Body of pancreas (tissue), 4 donors: ENCODE measurements at places on chromosomes 6 and 20. TPM values are rescaled to one million over a fixed set of nuclear protein-coding genes. Genes with fewer than 3 reads are reported as not detected.
A peak's percentile ranks its signal among the peaks of the same experiment; 100 is the strongest.

The CDSN gene
- not detected for total RNA-seq

The SLC17A9 gene
- 0.78 TPM for total RNA-seq

The SCRT2 gene
- total RNA-seq = not detected

The NOP56 gene
- 165 TPM for total RNA-seq

The FAM83C gene
- total RNA-seq = not detected

The NHLRC1 gene
- 1.3 TPM for total RNA-seq

The SLC9A8 gene
- 5.9 TPM for total RNA-seq

The FGD2 gene
- total RNA-seq = 11.9 TPM

The BNIP5 gene
- total RNA-seq = 0.33 TPM

The CLDN20 gene
- not detected for total RNA-seq

The TTLL9 gene
- total RNA-seq = 0.99 TPM

The PTCRA gene
- total RNA-seq = not detected

GRCh38 chr6:49649988-49650387 lies 13.3 kb upstream of the RHAG start:
- DNase-seq = no peak

DNA sequence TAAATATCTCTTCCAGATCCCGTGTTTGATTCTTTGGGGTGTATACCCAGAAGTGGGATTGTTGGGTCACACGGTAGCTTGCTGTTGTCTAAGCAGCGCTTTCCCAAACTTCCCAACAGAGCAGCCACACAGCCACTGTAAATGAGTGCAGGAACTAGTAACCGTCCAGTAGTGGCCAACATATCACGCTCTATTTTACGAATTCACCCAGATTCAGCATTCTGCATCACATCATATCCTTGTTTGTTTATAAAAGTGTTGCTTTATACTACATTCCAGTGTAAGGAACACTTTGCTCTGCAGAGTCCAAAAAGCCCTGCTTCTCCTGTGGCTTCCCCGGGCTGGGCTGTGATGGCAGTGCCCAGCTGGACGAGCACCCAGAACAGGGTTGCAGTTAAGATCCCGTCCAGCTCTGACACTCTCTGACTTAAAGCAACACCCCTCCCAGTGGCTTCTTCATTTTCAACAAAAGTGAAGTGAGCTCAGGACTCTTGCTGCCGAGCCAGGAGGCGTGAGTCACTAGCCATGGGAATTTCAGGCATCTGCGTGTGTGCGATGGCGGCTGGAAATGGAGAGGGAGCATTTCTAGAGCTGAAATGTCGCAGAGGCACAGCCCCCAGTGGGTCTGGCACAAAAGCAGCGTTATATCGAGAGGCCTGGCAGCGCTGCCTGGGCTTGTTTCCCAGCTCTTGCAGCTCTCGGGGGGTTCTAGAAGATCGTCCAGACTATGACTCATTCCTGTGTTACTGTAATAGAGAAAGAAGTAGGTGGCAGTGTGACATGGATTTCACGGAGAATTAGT lies 216.3 kb upstream of the ECI2 start:
- DNase-seq = peak; percentile 30

DNA sequence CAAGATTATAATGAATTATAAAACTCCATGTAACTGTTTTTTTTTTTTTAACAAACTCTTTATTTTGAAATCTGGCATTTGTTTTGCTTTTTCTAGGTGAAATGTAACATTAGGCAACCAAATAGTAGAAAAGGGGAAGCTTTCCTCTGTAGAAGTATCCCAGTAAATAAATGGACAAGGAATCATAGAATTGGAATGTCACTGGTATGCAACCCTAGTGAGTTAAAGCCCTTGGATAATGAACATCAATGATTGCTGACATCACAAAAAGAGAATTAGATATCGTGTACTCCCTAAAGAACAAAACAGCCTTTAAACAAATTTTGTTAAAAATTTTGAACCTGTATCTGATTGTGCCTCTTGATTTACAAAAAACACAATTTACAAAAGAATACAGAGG lies 93.9 kb upstream of the OGFRL1 start:
- no peak for DNase-seq

DNA sequence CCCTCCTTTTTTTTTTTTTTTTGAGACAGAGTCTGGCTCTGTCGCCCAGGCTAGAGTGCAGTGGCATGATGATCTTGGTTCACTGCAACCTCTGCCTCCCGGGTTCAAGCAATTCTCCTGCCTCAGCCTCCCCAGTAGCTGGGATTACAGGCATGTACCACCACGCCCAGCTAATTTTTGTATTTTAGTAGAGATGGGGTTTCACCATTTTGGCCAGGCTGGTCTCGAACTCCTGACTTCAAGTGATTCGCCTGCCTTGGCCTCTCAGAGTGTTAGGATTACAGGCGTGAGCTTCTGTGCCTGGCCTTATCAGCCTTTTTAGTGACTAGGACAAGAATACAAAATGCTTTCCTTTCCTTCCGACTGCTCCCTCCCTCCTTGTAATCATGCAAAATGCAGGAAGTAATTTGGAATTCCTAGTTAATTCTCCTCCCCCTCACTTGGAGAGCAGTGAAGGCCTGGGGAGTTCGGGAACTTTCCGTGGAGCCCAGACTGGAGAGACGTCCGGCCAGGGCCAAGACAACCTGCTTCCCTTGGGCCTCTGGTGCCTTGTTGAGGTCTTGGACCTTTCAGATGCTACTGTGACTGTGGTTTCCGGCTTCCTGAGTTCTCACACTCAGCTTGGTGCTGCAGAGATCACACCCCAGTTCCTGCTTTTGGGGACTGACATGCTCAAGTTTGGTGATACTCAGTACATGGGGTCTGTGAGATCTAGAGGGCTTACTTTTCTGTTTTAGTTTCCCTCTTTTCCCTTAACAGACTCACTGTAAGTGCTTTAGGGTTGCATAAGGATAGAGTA lies 3.9 kb upstream of the PHF20 start:
- peak; percentile 38 for DNase-seq

DNA sequence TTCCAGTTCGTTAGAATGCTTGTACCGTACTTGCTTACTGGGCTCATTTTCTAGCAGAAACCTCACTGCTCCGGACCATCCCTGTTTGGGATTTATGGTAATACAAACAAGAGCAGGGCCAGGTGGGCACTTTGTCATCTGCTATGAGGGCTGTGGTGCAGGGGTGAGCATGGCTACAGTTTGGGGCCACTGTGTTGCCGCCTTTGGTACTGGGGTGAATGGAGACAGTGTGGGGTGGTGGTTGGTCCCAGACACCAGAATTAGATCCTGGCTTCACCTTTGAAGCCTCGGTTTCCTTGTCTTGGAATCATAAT lies 95.0 kb downstream of the TOX2 start:
- DNase-seq = no peak

DNA sequence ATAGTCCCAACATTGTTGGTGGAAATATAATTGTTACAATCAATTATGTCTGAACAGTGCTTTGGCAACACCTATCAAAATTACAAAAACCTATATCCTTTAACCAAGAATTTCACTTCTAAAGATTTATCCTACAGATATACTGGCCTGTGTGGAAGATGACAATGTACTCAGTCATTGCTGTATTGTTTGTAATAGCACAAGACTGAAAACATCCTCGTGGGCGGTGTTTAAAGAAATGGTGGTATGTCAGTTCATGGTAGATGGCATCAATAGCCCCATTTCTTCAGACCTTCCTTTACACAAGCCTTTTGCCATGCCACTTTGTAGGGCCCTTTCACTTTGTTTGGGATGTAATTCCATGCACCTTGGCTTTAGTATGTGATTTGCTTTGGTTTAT lies 9.8 kb upstream of the TPBG start:
- no peak for DNase-seq

GRCh38 chr6:52512199-52512598 lies 64.7 kb downstream of the TRAM2 start:
- DNase-seq = peak; percentile 36

DNA sequence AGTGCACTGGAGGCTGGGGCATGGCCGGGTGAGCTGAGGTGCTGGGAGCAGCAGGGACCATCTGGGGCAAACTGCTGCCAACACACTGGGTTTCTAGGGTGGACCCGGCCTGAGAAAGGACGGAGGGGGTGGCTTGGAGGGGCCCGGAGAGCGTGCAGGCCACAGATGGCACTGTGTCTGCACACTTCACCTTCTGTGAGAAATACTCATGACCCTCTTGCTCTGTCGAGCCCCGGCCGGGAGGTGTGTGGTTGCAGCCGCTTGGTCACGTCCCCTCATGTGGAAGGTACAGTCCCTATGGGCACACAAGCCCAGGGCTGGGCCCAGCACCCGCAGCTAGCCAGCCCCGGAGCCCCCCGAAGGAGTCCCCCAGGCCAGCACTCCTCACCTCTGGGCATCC lies 59.7 kb downstream of the RBM38 start:
- no peak for DNase-seq

GRCh38 chr20:17910828-17911294 lies 57.7 kb downstream of the SNX5 start:
- DNase-seq = no peak

DNA sequence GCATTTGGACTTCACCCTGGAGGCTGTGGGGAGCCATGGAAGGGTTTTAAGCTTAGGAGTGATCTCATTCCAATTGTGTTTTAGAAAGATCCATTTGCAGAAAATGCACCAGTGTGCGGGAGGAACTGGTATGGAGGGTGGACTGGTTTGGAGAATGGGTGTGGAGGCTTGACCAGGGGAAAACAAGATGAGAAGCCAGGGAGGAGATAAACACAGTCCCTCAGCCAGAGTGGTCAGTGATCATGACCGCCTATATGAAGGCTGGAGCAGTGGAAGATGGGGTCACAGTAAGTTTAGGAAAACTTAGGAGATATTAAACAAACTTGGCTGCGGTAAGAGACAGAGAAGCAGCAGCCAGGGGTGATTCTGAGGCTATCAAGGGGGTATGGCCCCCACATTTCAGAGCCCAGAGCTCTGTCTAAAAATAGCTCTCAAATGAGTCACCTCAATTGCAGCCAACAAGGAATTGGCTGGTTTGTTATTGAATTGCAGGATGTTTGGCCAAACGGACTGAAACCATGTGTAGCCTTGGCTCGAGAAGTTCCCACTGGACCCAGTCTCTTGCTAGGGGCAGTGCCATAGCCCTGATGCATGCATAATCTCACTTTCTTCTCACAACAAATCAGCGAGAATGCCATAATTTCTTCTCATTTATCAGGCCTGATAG lies 159.9 kb upstream of the TOP1 start:
- DNase-seq = no peak

DNA sequence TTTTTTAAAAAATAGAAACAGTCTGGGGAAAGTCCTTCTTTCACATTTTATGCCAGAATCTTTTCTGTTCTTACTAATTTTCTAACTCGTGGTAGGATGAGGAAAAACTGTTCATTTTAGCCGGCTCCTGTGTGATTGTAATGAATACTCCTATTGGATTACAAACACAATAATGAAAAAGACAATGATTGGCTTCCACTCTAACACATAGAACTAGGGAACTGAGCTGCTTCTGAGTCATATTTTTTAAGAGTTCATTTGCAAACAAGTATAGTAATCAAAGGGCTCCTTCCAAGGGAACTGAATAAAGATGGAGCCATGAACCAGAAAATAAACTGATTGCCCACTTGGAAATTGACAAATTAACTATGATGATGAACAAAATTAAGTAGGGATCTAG lies 265.3 kb upstream of the TCF21 start:
- no peak for DNase-seq

- DNase-seq = no peak
Measured at GRCh38 chr6:128421788-128422187, 98.6 kb downstream of the PTPRK start.

GRCh38 chr20:50589548-50590347 lies 79.6 kb downstream of the PTPN1 start:
- no peak for DNase-seq

- DNase-seq = no peak
Measured at GRCh38 chr6:109362102-109362884, 20.0 kb downstream of the CD164 start.

- DNase-seq = no peak
Measured at GRCh38 chr20:16296931-16297330, 276.3 kb downstream of the KIF16B start.

DNA sequence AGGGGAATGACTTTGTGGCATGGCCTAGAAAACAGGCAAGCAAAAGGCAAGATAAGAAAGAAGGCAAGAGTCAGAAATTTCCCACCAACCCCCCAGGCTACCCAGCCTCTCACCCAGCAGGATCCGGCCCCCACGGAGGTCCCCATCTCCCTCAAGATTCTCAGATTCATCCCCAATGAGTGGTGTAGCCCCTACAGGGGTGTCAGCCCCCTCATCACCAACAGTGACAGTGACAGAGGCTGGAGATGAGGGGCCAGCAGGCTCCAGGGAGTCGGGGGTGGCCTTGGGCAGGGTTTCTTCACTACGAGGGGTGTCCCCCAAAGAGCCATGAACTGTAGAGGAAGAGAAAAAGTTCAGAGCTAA lies 1.0 kb downstream of the EHMT2 start:
- no peak for DNase-seq

DNA sequence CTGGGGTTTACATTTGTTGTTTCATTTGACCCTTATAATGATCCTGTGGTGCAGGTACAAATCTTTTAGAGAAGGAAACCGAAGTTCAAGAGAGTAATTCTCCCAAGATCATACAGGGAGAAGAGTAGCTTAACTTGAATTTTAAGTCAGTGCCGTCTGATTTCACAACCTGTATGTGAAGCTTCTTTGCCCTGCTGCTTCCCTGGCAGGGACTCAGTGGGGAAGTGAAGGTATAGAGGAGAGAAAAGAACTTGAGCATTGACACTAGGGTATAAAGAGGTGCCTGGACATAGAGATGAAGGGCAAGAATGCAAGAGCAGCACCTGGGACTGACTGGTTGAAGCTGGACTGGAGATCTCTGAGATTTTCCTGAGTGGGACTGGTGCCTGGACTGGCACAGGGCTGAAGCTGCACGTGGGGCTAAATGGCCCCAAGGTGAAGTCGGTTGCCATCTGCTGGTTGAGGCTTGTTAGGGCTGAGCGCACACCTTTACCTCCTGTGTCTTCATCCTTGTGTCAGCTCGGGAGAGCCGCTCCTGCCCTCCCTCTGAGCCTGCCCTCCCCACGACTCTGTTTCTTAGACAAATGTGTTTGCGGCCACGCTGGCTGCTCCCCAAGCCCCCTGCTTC lies 41.8 kb downstream of the FARS2 start:
- DNase-seq = peak; percentile 73

DNA sequence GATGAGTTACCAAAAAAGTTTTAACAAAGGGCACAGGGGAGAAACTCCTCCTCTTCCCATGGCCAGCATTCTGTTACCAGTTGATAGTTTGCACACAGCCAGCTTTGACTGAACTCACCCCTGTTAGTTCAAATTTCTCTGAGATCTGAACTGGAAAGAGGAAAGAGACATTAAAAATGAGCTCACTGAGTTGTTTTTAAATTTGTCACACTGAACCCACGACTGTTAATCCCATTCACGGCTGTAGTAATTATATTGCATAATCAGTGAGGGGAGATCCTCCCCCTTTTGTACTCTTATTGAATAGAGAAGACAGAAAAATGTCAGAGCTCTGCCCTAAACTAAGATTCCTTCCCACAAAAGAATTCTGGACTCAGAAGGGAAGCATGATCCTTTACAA lies 17.5 kb upstream of the DSP start:
- DNase-seq = no peak

GRCh38 chr6:24571361-24571760 lies 74.6 kb downstream of the KIAA0319 start:
- DNase-seq = no peak

GRCh38 chr6:5813625-5814027 lies 193.1 kb downstream of the NRN1 start:
- no peak for DNase-seq
